Activated T-cell treated with anti-CD3 and anti-CD28 coated beads, Interleukin-2, amount 50 U/mL, for 24 hours (primary cell): ENCODE measurements at places on chromosomes 2 and 18.

GRCh38 chr2:8488001-8488738 lies 193.7 kb upstream of the ID2 start:
- peak; percentile 70 for DNase-seq

DNA sequence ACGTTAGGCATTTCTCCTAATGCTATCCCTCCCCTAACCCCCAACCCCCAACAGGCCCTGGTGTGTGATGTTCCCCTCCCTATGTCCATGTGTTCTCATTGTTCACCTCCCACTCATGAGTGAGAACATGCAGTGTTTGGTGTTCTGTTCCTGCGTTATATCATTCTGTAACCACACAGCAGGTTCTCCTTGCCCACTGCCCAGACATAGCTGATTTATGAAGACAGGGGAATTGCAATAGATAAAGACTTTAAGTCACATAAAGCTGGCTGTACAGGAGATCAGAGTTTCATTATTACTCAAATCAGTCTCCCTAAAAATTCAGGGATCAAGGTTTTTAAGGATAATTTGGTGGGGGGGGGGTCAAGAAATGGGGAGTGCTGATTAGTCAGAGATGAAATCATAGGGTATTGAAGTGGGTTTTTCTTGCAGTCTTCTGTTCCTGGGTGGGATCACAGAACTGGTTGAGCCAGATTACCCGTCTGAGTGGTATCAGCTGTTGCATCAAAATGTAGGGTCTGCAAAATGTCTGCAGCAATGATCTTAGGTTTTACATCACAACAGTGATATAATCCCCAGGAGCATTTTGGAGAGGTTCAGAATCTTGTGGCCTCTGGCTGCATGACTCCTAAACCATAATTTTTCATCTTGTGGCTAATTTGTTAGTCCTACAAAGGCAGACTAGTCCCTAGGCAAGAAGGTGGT lies 392.1 kb upstream of the KCNJ3 start:
- DNase-seq = no peak

DNA sequence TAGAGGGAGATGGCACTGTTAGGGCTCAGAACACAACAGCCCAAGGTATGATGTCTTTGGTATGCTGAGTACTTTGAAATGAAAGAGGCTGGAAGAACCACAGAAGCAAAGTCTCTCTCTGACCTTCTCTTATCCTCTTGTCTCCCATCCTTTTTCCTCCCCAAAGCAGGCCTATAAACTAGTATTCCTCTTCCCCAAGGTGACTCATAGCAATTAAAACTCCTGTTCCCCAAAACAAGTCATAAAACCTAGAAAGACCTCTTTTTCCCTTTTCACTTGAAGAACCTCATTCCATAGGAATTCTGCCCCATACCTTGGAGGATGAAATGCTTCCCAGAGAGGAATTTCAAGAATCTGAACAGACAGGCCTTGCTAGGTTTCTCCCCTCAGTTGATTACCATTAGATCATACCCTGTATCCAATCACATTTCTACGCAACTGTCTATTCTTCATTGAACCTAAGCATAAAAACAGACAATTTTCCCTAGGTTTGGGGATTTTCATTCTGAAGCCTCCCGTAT lies 25.7 kb downstream of the MDH1 start:
- no peak for DNase-seq

DNA sequence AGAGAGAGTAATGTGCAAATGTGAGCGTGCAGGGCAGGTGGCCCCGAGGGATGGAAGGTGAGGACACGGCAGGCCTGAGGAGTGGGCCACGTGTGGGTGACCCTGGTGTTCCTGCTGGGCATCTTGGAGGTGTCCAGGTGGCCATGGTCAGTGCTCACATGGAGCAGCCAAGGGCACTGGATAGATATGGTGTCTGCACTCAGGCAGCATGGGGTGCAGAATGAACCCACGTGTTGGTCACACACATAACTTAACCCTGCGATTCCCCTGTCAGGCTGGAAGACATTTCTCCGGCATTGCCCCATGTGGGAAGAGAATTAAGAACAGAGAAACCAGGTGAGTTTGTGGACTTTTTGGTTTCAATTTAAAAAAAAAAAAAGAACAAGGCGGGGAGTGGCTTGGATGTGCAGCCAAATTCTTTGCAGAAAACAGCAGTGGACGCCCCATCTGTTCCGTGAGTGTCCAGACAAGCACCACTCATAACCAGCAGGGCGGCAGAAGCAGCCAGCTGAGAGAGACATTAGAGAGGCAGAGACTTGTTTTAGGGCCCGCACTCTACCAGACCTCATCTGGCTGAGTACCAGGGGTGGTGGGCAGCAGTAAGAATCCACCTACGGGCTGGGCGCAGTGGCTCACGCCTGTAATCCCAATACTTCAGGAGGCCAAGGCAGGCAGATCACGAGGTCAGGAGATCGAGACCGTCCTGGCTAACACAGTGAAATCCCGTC lies 249.8 kb downstream of the ACKR3 start:
- no peak for DNase-seq

DNA sequence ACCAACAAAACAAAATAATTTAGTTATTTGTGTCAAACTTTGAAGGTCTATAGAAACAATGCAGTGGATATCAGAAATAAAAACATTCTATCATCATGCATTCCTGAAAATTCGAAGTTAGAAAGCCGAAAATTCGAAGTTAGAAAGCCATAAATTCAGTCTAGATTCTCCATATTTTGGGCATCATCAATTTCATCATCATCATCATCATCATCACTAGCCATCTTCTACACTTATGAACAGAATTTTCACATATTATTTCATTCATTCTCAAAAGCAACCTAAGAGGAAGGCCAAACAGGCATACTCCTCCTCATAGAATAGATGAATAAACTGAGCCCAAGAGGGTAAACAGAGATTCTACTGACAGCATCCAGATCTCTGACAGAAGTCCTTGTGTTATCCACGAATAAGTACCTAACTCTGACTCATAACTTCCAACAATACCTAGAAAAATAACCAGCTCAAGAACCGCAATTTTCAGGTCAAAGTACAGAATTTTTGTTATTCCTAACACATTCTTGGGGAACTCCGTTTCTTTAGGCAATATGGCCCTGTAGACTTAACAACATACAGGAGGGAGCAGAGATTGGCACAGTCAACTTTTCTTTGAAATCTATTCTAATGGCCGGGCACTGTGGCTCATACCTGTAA lies 84.7 kb downstream of the TCF4 start:
- no peak for DNase-seq

DNA sequence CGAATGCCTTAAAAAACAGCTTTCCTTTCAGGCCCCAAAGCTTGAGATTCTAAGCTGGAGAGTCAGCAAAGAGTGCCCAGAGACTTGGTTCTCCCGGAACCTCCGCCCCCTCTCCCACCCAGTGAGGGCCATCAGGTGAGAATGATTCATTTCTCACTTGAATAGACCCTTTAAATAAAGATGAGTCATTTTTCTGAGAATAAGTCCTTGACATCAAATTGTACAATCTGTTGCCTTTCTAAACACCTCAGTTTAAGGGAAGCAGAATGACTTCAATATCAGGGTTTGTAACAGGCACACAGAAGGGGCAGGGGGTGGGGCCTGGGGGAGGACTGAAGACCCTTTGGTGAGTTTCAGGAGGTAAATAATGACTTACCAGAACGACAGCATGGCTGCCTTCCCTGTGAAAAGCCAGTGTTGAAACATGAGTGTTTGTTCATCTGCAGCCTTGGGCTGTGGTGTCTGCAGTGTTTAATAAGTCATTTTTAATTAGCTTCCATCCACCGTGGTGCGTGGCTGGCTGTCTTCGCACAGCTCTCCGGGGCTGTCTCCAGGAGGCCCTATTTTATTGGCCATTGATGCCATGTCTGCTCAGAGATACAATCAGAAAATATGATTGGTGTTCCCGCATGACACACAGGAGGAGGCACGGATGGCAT lies 134.9 kb upstream of the ZNF236 start:
- DNase-seq = no peak

- no peak for DNase-seq
Observed at GRCh38 chr2:231664727-231665126, 43.6 kb upstream of the PTMA start.

DNA sequence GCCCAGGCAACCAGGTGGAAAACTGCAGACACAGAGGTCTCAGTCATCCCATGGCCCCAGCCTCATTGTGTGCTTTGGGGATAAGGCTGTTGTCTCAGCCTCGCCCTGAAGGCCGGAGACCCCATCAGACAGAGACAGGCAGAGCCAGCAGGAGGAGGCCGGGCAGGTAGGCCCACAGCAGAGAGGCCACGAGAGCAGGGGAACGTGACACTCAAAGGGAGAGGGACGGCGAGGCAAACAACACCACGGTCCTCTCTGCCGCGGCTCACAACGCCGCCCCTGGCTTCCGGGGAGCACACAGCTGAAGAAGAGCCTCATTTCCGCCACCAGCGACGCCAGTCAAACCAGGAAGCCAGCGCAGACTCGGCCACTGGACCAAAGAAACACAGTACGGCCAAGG lies 103.3 kb downstream of the ZNF516 start:
- no peak for DNase-seq

DNA sequence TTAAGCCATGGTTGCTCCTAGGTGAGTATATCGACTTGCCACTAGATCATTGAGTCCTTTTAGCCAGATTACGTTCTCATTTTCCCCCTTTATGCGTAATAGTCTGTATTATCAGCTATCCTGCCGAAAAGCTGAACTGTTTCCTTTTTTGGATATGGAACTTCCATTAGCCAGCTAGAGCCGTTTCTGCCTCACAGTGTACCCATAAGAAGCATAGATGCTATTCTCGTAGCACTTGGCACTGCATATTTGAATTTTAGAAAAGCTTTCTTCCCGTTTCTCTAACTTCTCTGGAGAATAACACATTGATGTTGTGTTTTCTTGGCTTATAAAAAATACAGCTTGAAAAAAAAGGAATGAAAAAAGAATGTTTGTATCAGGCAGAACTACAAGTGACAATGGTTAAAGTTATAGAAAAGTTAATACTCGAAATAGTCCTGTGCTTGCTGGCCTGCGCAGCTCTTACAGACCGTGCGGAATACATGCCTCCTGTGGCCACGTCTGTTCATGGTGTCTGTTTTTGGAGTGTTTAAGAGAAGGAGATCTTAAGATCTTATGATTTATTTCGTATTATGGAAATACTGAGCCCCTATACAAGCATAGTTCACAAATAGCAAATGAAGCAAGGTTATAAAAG lies 710 bp downstream of the DUSP19 start:
- DNase-seq = no peak

GRCh38 chr2:172836347-172836821 lies 100.7 kb downstream of the RAPGEF4 start:
- DNase-seq = no peak

- no peak for DNase-seq
Observed at GRCh38 chr2:44638649-44639048, 276.9 kb downstream of the CAMKMT start.

- no peak for DNase-seq
Observed at GRCh38 chr2:144267239-144267638, 252.7 kb downstream of the ZEB2 start.

DNA sequence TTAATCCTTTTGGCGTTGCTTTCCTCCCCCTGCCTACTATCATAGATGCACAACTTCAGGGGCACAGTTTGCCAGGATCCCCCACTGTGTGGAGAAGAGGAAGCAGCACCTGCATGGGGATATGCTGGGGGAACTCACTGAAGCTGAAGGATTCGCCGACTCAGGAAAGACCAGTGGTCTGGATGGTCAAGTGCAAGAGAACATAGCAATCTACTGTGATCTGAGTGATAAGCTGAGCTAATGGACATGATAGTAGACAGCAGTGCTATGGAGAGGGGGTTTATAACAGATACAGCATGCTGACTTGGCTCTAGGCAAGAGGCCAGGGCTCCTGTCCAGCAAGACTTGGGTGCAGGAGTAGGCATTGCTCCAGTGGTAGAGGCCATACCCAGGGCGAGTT lies 124.4 kb upstream of the NRP2 start:
- DNase-seq = no peak

DNA sequence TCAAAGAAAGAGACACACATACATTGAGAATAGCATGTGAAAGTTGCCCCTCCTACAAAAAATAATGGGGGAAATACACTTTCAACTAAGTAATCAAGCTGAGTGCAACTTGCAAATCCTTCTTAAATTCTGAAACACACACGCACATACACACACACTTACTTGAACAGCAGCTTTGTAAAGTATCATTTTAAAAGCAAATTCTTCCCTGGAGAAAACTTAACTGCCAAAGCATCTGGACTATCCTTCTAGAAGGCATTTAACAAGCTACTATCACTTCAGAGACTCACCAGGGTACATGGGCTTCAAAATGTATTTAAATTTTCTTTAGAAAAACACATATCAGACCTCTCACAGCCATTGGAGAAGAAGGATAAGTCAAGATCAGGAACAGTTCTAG lies 15.3 kb downstream of the GAREM1 start:
- DNase-seq = no peak

- no peak for DNase-seq
Observed at GRCh38 chr2:5798084-5798483, 105.9 kb downstream of the SOX11 start.

DNA sequence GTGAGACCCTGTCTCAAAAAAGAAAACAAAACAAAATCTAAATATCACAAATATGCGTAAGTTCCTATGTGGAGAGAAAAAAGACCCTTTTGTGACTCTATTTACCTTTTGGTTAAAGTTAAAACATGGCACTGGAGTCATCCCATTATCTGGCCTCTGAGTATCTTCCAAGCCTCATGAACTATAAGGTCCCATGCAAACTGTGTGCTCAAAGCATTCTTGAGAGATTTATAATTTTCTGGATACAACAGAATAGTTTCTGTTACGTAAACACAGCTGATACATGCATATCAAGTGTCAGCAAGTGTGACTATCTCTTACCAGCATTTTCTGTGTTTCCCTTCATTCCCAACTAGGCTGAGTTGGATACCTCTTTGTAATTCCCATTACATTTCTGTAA lies 8.8 kb upstream of the NOSTRIN start:
- no peak for DNase-seq

DNA sequence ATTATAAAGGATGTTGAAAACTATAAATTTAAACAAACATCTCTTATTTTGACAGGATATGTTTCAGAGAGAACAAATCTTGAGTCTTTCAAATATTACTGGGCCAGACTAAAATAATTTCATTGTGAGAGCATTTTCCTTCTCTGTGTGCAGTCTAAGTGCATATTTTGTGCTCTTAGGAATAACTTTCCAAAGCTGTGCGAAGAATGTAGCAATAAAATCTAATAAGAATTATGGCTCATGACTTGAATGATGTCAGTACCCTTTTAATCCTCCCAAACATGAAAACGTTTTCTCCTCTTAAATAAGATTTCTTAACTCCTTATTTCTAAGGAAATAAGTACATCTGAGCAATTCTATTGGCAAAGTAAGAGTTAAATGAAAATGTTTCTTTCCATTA lies 76.2 kb upstream of the EFEMP1 start:
- DNase-seq = no peak

DNA sequence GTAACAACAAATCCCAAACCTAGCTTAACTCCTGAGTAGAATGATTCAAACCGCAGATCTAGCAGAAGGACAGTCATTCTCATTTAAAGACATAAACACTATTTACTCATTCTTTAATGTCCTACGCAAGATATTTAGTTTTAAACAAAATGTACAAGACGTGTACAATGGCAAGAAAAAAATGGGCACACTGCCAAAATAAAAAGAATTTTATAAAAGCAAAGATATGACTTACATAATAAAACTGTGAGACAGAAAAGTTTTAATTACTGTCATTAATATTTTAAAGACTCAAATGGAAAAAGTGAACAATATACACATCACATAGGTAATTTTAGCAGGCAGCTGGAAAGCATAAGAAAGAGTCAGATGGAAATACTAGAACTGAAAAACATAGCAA lies 157.8 kb downstream of the GALNT13 start:
- no peak for DNase-seq

GRCh38 chr2:171531836-171532450 lies 9.7 kb downstream of the CYBRD1 start:
- no peak for DNase-seq

GRCh38 chr2:231245249-231246094 lies 47.0 kb downstream of the ARMC9 start:
- DNase-seq = no peak

GRCh38 chr2:240528406-240529040 lies 29.3 kb downstream of the ANKMY1 start:
- no peak for DNase-seq
